ENCODE measurements at places on chromosomes 13 and 19.

- no peak for DNase-seq
Measured at GRCh38 chr19:4711211-4711610, 12.4 kb downstream of the DPP9 start.

DNA sequence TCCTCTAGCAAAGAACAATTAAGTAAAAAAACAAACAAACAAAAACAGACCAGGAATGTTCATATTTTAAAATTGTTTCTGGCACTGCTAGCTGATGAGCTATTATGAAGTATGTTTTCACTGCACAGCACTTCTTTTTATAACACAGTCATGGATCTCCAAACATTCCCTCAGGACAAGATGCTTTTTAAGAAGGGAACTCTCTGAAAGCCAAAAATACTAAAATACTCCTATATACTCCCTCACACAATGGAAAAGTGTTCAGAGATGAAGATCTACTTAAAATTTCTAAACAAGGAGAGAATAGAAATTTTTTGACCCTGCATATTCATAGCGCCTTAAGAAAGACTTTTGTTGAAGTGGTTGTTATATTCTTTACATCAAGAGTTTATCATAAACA, 926.8 kb downstream of the DIAPH3 start:
- DNase-seq, result no peak

DNA sequence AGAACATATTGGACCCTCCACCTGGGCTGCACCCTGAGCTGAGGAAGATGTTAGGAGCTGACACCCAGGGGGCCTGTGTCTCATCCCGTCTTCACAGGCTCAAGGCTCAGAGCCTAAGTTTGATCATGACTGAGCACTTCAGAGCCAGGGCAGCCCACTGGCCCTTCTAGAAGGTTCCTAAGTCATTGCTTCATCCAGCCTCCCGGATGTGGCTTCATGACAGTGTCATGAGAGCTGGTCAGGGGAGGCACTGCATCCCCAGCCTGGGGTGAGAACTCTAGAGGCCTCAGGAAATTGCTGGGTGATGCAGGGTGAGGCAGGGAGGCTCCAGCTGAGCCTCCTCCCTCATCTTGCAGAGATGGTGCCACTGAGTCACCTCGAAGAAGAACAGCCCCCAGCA, 24.9 kb upstream of the PIK3R2 start:
- no peak for DNase-seq

DNA sequence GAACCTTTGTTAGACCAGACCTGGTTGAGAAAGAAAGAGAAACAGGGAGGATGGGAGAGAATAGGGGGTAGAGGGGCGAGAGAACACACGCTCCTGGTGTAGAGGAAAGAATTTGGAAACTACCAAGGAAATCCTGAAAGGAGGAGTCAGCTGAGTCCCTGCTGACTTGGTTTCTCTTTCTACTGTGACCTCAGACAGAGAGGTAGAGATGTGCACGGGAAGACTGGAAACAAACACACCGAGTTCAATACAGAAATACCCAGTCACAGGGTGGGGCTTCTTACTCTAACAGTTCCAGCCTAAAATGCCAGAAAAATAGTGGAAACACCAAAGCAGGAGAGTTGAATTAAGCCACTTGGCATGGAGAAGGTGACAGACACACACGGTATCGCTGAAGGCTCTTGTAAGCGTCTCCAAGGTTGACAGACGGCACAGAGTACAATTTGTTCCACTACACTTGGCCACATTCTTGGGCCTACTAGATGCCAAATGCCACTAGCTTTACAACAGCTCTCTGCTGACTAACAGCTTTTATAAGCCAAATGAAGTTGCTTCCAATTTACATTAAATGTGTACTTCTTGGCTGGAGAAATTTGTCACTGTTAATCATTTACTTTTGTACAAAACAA, 28.1 kb downstream of the LATS2 start:
- no peak for DNase-seq
